ENCODE measurements at places on chromosomes 16 and 17.

DNA sequence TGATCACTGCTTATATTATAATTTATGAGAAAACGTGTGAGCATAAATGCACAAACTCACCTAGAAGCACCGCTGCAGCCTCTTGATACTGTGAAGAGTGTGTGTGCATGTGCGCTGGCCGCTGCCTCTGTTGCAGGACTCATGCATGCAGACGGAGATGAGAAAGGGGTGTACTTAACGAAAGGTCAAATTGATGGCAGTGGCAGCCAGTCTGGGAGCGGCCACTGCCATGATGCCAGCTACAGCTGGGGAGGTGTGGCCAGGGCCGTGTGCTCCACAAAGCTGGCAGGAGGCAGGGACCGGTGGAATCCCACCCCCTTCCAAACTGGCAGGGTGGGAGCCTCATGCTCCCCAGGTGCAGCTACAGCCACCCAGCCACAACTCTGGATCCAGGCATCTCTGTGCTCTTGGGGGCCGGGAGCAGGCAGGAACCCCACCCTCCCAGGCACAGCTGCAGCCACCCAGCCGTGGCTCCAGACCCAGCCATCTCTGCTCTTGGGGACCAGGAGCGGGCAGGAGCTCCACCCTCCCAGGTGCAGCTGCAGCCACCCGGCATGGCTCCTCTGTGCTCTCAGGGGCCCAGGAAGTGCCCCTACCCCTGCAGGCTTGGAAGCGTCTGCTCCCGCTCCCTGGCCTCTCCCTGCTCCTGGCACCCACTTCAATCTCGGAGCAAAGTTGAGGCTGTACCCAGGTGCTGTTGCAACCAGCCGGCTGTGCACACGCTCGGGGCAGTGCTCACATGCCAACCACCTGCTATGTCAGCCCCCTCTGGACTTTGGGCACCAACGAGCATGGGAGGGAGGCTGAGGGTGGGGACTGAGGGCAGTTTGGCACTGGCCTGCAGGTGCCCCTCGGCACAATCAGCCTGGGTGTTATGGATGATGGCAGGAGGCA lies 77.5 kb upstream of the CHMP6 start:
- DNase-seq: no peak

- DNase-seq: no peak
Observed at GRCh38 chr17:78791840-78792709, 10.0 kb upstream of the CYTH1 start.

DNA sequence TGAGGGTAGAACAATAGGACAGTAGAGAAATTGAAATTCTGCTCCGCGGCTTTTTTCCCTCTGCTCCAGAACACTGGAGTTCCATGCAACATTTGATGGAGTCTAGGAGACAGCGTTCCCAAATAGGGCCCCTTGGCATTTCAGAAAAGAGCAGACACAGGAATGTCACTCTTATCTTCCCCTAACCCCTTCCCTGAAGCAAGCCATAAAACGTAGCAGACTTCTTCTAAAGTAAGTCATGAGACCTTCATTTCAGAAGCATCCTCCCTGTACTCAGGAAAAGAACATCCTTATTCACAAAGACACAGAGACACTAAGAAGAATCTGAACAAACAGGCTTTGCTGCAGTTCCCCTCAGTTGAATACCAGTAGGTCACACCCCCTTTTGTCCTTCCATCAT lies 296.1 kb upstream of the SOX9 start:
- DNase-seq: no peak

- DNase-seq: no peak
Observed at GRCh38 chr17:3554440-3554839, 3.2 kb downstream of the TRPV3 start.

GRCh38 chr17:80925688-80926335 lies 65.8 kb upstream of the CHMP6 start:
- DNase-seq: no peak

DNA sequence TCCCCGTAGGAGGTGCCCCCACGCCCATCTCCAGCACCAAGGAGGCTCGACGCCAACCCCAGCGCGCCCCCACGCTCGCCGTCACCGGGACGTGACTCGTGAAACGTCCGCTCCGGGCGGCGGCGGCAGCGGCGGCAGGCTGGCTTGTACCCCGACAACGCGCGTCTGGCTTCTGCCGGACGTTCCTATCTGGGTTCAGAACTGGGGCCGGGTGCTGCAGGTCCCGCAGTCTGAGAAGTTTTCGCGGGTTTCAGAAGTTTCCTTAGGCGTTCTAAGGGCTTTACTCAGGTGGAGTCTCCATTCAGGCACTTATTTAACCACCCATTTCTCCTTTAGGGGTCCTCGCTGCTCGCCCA lies 672 bp upstream of the ALKBH5 start:
- DNase-seq: no peak

DNA sequence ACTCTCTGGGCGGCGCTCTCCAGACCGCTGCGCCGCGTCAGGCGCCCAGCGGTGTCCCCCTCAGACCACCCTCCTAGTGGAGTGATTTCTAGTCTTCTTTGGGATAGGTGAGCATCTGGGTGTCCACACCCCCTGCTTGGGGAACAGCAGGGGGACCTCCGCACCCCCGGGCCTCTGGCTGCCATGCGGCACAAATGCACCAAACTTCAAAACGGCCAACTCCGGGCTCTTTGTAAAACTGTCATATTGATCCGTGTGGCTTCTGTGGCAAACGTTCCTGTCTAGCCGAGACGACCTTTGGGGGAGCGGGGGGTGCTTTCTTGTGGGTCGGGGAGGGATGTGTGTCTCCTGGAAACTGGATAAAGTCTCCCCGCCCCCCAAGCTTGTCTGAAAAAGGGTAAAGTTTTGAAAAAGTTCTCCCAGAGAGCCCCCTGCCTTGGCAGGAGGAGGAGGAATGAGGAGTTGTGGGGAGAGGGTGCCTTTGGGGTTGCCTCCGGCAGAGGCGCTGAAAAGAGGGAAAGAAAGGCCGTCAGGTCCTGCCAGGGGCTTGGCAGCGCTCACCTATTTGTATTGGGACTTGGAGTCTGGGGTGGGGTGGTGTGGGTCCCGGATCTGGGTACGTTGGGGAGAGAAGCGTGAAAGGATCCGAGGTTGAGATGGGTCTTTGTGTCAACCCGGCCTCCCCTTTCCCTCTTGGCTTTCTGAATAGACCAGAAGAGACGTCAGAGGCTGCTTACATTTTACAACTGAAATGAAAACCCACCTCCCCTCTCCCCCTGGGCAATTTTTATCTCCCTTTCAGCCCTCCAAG lies 2.2 kb upstream of the CHD3 start:
- no peak for DNase-seq

DNA sequence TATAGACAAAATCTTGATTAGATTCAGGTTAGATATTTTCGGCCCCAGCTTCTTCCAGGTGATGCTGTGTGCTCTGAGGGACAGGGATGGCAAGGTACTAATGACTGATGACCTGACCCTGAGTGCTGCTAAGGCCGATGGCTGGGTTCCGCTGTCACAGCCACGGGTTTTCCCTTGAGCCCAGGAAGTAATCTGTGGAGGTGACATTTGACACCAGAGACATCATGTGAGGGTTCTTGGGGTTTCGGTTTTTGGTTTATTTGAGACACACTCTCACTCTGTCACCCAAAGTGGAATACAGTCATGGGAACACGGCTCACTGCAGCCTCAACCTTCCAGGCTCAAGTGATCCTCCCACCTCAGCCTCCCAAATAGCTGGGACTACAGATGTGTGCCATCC lies 9.8 kb downstream of the OTOP3 start:
- no peak for DNase-seq

DNA sequence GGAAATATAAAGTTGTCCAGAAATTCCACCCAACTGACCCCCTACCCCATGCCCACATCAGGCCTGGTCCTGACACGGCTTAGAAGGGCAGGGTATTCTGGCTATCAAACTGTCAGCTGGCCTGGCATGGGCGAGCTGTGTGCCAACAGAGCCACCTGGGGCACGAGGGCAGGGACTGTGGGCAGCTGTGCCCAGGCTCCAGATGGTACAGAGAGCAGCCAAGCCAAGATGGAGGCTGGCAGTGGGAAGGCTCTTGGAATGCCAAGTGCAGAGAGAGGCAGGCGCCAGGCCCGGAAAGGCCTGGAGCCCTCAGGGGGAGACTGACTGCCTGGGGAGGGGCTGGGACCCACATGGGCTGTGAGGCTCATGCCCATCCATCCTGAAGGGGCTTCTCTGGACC lies 24.3 kb upstream of the PHF12 start:
- DNase-seq: no peak

GRCh38 chr16:48441106-48441505 lies 55.9 kb upstream of the SIAH1 start:
- DNase-seq: no peak

GRCh38 chr16:22161999-22162655 lies at the start of gene SDR42E2:
Gene SDR42E2, plus strand, starts transcription at chr16:22162506. Its CDS starts 3,077 bp downstream, at chr16:22165583.
- no peak for DNase-seq

DNA sequence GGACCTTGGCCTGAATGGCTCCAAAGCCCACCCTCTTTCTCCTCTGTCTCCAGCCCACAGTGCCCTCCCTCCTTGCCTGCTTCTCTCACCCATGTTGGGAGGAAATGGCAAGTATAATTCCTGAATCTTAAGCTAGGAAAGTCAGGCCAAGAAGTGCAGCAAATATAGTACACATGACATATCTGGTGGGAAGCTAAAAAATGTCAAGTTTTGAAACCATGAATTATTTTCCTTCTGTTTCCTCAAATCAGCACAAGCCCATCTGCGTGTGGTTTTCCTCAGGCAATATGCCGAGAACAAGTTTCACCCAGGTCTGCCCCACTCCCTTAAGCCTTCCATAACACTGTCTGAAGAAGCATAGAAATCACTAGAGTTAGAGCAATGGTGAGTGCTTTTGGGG lies 502.8 kb upstream of the CDH11 start:
- DNase-seq: peak; percentile 21

DNA sequence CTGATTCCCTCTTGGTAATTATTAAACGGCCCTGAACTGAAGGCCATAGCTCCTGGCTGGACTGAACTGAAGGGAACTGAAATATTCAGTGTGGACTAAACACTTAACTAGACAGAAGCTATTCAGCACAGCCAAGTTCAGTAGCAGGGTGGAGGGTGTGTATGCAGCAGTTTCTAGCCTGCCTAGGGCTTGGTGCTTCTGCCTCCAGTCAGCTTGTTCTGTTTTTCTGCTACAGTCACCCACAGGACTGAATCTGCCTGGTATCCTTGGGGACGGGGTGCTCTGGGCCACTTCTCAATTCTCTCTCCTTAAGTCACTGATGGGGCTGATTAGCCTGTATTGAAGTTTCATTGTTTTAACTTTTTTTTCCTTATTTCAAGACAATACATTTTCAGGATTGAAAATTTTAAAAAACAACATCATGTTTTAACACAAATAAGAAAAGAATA lies 77.1 kb downstream of the WWP2 start:
- no peak for DNase-seq

- no peak for DNase-seq
Observed at GRCh38 chr16:55900616-55901393, 25.6 kb upstream of the CES5A start.

DNA sequence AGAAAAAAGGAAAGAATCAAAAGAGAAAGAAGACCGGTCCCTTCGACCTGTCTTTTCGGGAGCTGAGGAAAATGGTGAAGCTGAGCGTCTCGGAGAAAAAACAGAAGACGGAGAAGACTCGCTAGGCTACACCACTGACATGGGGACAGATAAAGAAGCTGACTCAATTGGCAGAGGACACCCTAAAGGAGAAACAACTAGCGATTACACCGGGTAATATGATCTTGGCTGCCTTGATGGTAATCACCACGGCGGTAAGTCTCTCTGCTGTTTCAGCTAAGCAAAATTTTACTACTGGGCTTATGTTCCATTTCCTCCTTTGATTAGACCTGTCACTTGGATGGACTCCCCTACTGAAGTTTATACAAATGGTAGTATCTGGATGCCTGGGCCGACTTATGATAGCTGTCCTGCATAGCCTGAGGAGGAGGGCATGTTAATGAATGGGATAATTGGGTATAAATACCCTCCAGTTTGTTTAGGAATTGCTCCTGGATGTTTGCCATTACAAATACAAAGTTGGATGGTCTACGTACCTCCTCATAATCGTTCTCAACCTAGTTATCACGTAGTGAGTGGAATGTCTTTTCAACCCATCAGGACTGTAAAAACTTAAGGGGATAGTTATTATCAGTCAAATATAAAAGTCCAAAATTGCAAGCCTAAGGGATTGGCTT lies 24.1 kb downstream of the ALOX15B start:
- peak; percentile 28 for DNase-seq

DNA sequence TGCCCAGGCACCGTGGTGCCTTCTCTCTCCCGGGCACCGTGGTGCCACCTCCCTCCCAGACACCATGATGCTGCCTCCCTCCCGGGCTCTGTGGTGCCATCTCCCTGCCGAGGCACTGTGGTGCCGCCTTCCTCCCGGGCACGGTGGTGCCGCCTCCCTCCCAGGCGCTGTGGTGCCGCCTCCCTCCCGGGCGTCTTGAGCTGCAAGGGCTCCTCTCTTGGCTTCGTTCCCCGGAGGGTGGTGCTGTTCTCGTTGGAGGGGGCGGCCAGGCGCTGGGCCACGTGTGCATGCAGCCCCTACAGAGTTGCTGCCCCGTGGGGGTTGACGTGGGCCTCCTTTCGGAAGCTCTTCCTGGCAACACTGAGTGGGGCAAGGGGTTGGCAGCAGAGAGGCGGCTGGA lies 8.2 kb downstream of the CENPX start:
- no peak for DNase-seq

DNA sequence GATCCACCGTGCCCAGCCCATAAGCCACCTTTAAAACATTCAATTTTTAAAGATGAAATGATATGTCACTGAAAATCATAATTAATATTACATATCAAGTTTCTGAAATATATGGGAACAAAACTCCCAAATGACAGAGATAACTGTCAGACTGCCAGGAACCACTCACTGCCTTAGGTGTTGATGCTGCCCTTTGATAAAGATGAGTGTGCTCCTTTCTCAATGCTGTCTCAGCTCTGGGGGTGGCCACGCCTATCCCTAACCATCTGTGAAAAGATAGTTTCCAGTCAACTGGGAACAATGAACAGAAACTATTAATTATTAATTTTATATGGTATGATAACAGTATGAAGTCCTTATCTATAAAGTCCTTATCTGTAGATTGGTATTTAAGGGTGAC lies 177.7 kb downstream of the MYO1D start:
- DNase-seq: no peak

- no peak for DNase-seq
Observed at GRCh38 chr17:64154313-64154695, 24.4 kb upstream of the ERN1 start.

GRCh38 chr17:81298325-81298990 lies 3.4 kb upstream of the SLC38A10 start:
- no peak for DNase-seq

DNA sequence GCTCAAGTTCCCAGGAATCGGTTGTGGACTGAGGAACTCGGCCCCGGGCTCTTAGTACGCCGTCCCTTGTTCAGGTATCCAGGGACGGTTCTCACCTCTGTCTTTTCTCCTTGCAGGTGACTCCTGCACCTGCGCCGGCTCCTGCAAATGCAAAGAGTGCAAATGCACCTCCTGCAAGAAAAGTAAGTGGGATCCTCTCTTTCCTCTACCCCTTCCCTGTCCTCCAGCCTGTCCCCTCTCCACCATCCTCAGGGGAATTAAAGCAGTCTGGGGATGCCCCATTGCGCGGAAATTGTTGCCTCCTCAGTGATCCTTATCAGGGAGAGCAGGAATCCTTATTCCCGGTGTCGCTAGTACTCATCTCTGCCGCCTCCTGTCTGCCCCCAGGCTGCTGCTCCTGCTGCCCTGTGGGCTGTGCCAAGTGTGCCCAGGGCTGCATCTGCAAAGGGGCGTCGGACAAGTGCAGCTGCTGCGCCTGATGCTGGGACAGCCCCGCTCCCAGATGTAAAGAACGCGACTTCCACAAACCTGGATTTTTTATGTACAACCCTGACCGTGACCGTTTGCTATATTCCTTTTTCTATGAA lies 585 bp downstream of the MT2A start:
- no peak for DNase-seq
